K562 (cell line): ENCODE measurements at places on chromosomes 16 and 17. TPM values are rescaled to one million over a fixed set of nuclear protein-coding genes. Genes with fewer than 3 reads are reported as not detected.

Gene FNDC8
- polyA plus RNA-seq, result not detected in 2 replicates

Gene IL34
- polyA plus RNA-seq, result 0.07 and 0.18 TPM in 2 replicates

Gene C17orf50
- polyA plus RNA-seq, result not detected in 2 replicates

Gene C1QL1
- 0.12 and 0.27 TPM in 2 replicates for polyA plus RNA-seq

Gene OR4D1
- polyA plus RNA-seq, result not detected in 2 replicates

Gene EPX
- polyA plus RNA-seq, result 0.17 and 0.22 TPM in 2 replicates

Gene CCL14
- not detected in 2 replicates for polyA plus RNA-seq

Gene KCNG4
- polyA plus RNA-seq, result not detected in 2 replicates

Gene RAPGEFL1
- polyA plus RNA-seq, result 2.2 and 2.6 TPM in 2 replicates

Gene TNK1
- polyA plus RNA-seq, result 4.2 and 6.8 TPM in 2 replicates

DNA sequence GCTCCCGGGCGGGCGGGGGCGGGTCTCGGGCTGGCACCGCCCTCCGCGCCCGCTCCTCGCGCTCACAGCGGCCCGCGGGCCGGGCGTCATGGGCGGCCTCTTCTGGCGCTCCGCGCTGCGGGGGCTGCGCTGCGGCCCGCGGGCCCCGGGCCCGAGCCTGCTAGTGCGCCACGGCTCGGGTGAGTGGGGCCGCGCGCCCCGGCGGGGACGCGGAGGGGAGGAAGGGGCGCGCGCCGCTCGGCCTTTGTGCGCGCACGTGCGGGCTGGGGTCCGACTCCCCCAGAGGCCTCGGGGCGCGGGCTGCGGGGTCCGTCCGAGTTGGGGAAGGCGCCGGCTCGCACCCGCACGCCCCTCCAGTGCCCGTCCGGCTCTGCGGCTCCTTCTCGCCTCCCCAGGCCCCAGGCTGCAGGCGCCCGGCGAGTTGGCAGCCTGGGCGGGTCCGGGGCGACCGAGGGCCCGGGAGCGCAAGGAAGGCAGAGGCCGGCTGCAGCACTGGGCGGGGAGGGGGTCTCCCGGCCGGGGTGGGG lies at the start of gene NME4:
Gene NME4 (plus strand): TSS at position 65 of the 527 bp plus-strand sequence. CDS start 24 bp downstream, at position 89.
- H3K36me3 ChIP-seq, result peaks cover 24% of the 10 kb centered on the region
- peak within 1 kb of the TSS; percentile 95 for H3K27ac ChIP-seq
- H3K4me3 ChIP-seq, result peak within 1 kb of the TSS; percentile 70
- DNase-seq, result peak; percentile 81

DNA sequence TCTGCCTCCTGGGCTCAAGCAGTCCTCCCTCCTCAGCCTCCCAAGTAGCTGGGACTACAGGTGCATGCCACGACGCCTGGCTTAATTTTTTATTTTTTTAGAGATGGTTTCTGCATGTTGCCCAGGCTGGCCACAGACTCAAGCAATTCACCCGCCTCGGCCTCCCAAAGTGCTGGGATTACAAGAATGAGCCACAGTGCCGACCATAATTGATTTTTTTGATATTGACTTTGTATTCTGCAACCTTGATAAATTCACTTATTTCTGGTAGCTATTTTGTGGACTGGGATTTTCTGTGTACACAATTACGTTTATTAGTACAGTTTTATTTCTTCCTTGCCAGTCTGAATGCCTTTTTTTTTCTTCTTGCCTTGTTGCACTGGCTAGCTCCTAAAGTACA lies 30.0 kb downstream of the TAOK1 start:
- H3K36me3 ChIP-seq, result peaks cover 20% of the 10 kb centered on the region; the same call in 1 of the 3 replicates
- no peaks in the 10 kb centered on the region for H3K27me3 ChIP-seq
- DNase-seq, result no peak
- no peak overlapping the region for H3K27ac ChIP-seq

- no peak overlapping the region for H3K4me3 ChIP-seq
- peak overlapping the region; percentile 73 for H3K27ac ChIP-seq
- DNase-seq, result peak; percentile 66
- peaks cover 55% of the 10 kb centered on the region; the same call in 2 of the 3 replicates for H3K36me3 ChIP-seq
- peaks cover 58% of the 10 kb centered on the region for H3K4me1 ChIP-seq
Observed at GRCh38 chr17:42407289-42407836, 15.7 kb downstream of the CAVIN1 start.

DNA sequence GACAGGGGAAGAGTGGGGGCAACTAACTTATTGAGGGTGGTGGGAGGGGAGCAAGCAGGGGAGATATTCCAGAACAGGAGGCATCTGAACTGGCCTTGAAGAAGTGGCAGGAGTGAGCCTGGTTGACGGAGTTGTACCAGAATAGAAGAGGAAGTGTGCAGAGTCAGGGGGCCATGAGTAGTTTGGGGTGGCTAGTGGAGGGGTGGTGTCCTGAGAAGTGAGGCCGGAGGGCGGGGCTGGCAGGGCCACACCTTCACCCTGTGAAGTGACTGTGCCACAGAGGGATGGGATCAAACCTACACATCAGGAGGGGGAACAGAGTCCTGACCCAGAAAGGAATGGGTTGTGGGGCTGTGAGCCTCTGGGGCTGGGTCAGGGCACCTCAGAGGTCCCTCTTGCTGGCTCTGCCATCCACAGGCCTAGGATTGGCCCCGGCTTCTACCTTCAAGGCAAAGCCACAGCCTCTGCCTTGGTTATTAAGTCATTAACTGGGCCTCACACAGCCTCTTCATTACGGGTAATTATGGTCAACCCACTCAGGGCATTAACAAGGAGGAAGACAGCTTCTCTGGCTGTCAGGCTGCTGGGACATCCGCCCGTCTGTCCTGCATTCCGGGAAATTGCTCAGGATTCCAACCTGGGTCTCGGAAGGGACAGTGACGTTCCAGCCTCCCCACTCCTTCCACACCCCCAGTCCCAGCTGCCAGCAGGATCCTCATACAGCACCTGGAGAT lies 12.7 kb downstream of the SPNS2 start:
- peaks cover 64% of the 10 kb centered on the region for H3K27me3 ChIP-seq
- H3K4me1 ChIP-seq, result peaks cover 1% of the 10 kb centered on the region; the same call in 2 of the 3 replicates
- no peak overlapping the region for H3K4me3 ChIP-seq
- no peak overlapping the region for H3K27ac ChIP-seq
- H3K36me3 ChIP-seq, result no peaks in the 10 kb centered on the region

DNA sequence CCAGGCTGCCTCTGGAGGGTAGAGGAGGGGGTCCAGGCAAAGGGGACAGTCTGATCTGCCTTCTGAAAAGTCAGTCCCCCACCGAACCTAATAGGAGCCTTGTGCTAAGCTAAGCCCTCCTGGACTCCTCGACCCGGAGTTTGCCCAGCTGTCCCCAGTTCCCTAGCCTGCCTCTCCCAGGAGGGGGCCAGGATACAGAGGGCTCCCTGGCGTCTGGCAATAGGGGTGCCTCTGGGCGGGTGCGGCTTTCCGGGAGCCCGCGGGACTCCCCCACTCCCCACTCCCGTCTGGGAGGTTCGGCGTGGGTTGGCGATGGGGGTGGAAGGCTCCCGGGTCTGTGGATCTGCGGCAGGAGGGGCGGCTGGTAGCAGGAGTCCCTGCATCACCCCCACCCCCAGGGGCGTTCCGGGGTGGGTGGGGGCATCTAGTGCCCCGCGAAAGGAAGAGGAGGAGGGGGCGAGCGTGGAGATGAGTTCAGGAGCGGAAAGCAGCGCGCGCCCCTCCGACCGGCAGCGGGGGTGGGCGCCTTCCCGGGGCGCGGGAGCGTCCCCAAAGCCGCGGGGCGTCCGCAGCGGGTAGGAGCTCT lies 1.2 kb downstream of the GSG1L start:
- no peak for DNase-seq
- H3K36me3 ChIP-seq, result no peaks in the 10 kb centered on the region
- no peak overlapping the region for H3K27ac ChIP-seq
- H3K4me3 ChIP-seq, result no peak overlapping the region
- peaks cover 71% of the 10 kb centered on the region for H3K27me3 ChIP-seq

DNA sequence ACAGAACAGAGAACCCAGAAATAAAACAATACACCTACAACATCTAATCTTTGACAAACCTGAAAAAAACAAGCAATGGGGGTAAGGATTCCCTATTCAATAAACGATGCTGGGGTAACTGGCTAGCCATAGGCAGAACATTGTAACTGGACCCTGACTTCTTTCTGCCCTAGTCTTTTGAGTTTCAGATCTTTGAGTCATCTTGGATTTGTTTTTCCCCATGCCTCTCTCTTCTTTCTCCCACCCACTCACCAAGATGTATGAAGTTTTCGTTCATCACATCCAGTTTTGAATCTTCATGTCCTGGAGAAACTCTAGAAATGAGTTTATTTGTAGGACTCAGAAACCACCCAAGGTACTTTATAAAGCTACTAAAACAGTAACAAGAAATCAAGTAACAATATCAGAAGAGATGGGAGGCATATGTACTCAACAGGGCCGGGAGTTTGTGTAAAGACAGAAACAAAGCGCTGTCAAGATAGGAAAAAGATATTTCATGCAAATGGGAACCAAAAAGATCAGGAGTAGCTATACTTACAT lies 39.0 kb downstream of the HSD17B2 start:
- no peaks in the 10 kb centered on the region for H3K4me1 ChIP-seq
- no peak overlapping the region for H3K4me3 ChIP-seq
- H3K27ac ChIP-seq, result no peak overlapping the region
- H3K27me3 ChIP-seq, result peaks cover 10% of the 10 kb centered on the region; the same call in 1 of the 2 replicates

DNA sequence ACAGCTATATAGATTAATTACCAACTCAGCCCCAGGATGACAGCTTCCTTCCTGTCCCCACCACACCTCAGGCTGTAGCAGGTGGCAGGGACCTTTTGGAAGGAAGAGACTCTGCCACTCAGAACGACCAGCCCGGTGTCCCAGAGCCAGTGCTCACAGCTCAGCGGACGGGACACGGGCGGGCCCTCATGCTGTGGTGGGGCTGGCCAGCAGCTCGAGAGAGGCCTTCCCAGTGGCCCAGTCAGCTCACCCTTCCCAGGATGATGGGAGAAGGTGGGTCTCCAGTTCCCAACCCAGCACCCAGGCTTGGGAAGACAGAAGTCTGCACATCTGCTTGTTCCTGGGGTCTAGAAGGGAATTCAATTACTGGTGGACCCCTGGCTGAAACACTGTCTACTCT lies 10.5 kb downstream of the NUDT16L1 start:
- no peak overlapping the region for H3K27ac ChIP-seq
- H3K4me1 ChIP-seq, result peaks cover 6% of the 10 kb centered on the region; the same call in 1 of the 2 replicates
- no peak for DNase-seq
- peaks cover 77% of the 10 kb centered on the region; the same call in 2 of the 3 replicates for H3K36me3 ChIP-seq

DNA sequence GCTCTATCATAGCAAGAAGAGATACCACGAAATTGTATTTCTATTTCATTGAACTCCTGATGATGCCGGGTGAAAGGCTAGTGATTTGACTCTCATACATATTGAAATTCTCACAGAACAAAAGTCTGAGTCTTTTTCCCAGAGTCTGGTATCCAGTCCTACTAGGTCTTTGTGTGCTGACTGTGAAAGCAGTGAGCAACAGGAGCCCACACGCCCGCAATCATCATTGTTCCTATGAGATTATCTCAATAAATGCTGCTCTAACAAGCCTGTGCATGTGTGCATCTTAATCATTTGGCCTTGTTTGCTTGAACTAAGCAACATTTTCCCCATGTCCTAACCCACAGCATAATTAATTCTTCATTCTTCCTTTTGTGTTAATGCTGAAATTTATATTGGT lies 1466.0 kb downstream of the CDH11 start:
- H3K27ac ChIP-seq, result no peak overlapping the region
- no peaks in the 10 kb centered on the region for H3K27me3 ChIP-seq
- no peak overlapping the region for H3K4me3 ChIP-seq
- no peak for DNase-seq
- H3K36me3 ChIP-seq, result no peaks in the 10 kb centered on the region

GRCh38 chr16:24509536-24509935 lies 29.8 kb upstream of the RBBP6 start:
- H3K4me3 ChIP-seq, result no peak overlapping the region
- peaks cover 9% of the 10 kb centered on the region; the same call in 1 of the 2 replicates for H3K4me1 ChIP-seq
- no peaks in the 10 kb centered on the region for H3K36me3 ChIP-seq
- no peak for DNase-seq
- no peaks in the 10 kb centered on the region for H3K27me3 ChIP-seq

GRCh38 chr17:47778184-47778635 lies 43.4 kb downstream of the OSBPL7 start:
- H3K4me1 ChIP-seq, result no peaks in the 10 kb centered on the region
- H3K4me3 ChIP-seq, result no peak overlapping the region
- H3K27ac ChIP-seq, result no peak overlapping the region
- DNase-seq, result no peak

DNA sequence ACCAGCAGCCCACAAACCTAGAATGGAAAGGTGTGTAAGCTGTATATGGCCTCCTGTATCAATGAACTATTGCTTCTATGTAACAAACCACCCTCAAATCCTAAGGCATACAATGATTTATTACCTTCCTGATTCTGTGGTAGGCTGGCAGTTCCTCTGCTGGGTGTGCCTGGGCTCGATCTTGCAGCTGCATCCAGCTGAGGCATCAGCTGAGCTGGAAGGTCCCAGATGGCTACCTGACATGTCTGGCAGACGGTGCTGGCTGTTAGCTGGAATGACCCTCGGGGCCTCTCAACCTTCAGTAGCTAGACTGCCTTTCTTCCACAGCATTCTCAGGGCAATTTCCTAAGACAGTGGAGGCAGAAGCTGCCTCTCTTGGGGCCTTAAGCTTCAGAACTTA lies 152.7 kb downstream of the RAB11FIP4 start:
- H3K27me3 ChIP-seq, result peaks cover 3% of the 10 kb centered on the region
- peaks cover 7% of the 10 kb centered on the region for H3K4me1 ChIP-seq
- DNase-seq, result no peak
- no peak overlapping the region for H3K27ac ChIP-seq
- H3K4me3 ChIP-seq, result no peak overlapping the region
- H3K36me3 ChIP-seq, result no peaks in the 10 kb centered on the region

DNA sequence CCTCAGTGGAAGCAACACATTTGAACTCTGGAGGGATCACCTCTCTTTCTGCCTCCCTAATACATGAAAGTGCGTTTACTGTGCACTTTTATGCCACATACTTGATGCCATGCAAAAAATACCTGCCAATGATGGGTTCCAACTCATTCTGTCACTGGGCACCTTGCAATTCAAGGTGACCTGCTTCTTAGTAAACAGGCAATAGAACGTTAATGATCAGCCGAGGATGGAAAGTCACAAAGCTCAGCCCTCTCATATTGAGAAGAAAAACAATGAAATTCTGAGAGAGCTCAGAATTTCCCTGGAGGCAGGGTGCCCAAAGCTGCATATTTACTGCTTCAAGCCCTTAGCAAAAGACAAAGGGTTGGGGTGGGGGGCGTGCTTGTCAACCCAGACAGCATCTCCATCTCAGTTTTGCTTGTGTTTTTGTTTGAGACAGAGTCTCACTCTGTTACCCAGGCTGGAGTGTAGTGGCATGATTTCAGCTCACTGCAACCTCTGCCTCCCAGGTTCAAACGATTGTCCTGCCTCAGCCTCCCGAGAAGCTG lies 23.2 kb downstream of the LITAF start:
- H3K4me1 ChIP-seq, result no peaks in the 10 kb centered on the region
- H3K27me3 ChIP-seq, result no peaks in the 10 kb centered on the region; the same call in 1 of the 3 replicates
- no peak for DNase-seq
- H3K4me3 ChIP-seq, result no peak overlapping the region

GRCh38 chr17:46773676-46774075 lies 44.8 kb downstream of the WNT3 start:
- H3K4me3 ChIP-seq, result no peak overlapping the region
- no peak overlapping the region for H3K27ac ChIP-seq
- no peaks in the 10 kb centered on the region for H3K27me3 ChIP-seq
- H3K4me1 ChIP-seq, result peaks cover 61% of the 10 kb centered on the region
- no peaks in the 10 kb centered on the region for H3K36me3 ChIP-seq
- no peak for DNase-seq
